ENCODE measurements at places on chromosomes 5 and 9.
A peak's percentile ranks its signal among the peaks of the same experiment; 100 is the strongest.

DNA sequence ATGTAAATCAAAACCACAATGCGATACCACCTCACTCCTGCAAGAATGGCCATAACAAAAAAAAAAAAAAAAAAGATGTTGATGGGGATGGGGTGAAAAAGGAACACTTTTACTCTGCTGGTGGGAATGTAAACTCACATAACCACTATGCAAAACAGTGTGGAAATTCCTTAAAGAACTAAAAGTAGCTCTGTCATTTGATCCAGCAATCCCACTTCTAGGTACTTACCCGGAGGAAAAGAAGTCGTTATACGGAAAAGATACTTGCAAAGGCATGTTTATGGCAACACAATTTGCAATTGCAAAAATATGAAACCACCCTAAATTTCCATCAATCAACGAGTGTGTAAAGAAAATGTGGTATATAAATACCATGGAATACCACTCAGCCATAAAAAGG, 205.0 kb downstream of the TENT4A start:
- no peak for DNase-seq

DNA sequence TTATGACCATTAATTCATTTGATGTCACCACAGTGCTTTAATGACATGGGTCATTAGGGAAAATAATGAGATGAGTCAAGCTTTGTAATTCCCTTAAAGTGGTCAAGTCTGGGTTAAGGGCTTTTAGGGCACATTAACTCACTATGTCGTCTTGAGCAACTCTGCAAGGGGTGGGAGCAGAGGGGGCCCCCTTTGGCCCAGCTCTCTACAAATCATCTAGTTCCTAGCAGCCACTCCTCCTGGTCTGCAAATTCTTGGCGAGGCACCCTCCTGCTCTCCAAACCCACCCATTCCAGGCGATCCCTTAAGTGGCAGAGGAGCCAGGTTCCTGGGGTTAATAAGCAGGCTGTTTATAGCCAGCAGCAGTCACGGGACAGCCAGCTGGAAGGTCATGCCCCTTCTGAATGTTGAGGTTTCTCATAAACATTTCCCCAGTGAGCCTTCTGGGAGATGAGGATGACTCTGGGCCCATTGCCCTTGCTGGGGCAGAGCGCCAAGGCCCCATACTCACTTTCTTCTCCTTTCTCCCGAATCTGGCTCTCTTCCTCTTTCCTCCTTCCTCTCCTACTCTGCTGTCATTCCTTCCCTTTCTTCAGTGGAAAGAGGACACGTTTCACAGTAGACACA, 14.3 kb upstream of the GPX3 start:
- peak; percentile 69 for DNase-seq

DNA sequence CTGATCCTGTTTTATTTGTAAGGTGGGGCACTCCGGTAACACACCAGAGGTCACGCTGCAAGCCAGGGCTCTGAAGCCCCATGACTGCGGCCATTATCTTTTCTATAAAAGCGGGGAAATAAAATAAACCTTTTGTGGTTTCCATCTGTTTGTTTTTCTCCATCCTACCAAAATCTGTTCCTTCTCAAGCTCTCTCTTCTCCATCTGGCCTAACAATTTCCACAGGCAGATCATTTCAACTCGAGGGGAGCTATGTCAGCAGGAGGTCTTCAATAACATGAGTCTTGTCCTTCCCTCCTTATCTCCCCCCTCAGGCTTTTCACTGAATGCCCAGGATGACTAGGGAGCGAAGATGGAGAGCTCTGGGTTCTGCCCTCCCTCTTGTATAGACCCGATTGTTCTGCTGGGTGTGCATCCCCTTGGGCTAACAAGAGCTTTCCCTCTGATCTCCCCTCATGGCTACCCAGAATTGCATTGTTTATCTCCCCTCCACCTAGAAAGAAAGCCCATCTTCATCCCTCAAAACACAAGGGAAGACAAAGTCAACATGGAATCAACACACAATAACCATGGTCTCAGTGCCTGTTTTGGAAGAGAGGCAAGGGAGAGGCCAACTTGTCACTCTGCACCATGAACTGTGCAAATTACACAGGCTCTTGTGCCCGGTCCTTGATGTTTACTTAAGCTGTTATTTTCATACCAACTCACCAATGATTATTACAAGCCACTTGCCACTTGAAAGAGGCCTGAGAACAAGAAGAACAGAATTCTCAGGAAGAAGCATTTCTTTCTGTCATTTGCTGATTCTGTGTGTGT, 187.8 kb downstream of the FANCC start:
- no peak for DNase-seq

- peak; percentile 30 for DNase-seq
These were observed 1273.0 kb downstream of the EFNA5 start for GRCh38 chr5:106397700-106398099.

GRCh38 chr9:125511789-125512660, 195.0 kb downstream of the MAPKAP1 start:
- no peak for DNase-seq

GRCh38 chr5:139341689-139342422, at the start of gene PAIP2:
Gene PAIP2, plus strand, starts transcription at chr5:139341854. Its CDS starts 21,931 bp downstream, at chr5:139363785.
- peak; percentile 94 for DNase-seq
